ENCODE measurements at places on chromosomes 6 and 20. TPM values are rescaled to one million over a fixed set of nuclear protein-coding genes. Genes with fewer than 3 reads are reported as not detected.
A peak's percentile ranks its signal among the peaks of the same experiment; 100 is the strongest.

Gene LTB
- not detected for total RNA-seq

Gene ENTPD6
- total RNA-seq: 53.5 TPM

DNA sequence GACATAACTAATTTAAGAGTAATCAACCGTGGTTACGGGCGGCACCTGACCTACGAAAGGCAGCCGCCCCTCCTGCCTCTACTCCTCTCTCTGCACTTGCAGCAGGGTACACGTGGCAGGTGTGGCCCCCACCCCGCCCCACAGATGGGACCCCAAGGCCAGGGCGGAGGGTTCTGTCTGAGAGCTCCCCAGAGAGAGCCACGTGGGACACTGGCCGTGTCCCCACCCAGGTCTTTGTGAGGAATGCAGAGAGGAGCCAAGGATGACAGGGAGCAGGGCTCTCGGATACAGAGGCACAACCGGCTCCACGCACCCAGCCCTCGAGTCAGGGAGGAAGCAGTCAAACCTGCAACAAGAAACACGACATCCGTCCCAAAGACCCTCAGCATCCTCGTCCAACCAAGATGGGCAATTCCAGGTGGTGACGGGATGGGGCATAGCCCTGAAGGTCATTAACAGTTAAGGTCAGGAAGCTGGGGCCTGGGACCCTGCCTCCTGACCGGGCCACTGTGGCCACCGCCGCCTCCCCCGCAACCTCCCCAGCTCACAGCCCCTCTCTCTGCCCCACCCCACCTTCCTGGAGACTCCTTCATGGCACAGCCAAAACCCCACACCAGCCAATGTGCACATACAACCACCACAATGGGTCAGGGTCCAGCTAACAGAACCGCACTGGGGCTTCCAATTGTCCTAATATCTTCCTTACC is 47.1 kb downstream of the TAF4 start:
- DNase-seq: no peak

Gene NUDT3
- 13.2 TPM for total RNA-seq

Gene SLC22A16
- not detected for total RNA-seq

Gene TSHZ2
- total RNA-seq: not detected

DNA sequence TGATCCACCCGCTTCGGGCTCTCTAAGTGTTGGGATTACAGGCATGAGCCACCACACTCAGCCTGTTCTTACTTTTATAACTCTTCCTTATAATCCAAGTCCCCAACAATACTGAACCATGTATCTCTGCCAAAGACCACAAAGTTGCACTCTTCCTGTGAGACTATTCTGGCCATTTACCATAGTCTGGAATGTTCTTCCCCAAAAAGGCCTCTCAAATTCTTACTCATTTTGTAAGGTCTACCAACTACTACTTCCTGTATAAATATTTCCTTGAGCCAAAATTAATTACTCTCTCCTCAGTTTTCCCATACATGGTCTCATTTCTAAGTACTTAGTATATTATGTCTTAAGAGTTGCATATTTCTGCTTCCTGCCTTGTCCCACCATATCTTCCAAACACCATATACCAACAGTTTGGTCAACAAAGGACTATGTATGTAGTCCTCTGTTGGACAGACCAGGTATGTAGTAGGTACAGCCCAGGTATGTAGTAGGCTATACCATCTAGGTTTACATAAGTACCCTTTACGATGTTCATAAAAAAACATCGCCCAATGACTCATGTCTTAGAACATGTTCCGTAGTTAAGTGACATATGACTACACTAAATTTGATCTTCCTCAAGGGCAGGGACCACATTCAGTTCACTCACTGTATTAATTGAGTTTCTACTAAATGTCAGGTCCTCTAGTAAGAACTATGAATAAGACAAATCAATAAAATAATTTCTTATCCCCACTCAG is 22.0 kb downstream of the RANBP9 start:
- no peak for DNase-seq

GRCh38 chr6:156189195-156189594 is 588.0 kb upstream of the ARID1B start:
- DNase-seq: no peak

- DNase-seq: no peak
Observed at GRCh38 chr6:162100096-162100495, 627.5 kb downstream of the PRKN start.

- no peak for DNase-seq
Observed at GRCh38 chr6:15473741-15474161, 189.1 kb downstream of the DTNBP1 start.

DNA sequence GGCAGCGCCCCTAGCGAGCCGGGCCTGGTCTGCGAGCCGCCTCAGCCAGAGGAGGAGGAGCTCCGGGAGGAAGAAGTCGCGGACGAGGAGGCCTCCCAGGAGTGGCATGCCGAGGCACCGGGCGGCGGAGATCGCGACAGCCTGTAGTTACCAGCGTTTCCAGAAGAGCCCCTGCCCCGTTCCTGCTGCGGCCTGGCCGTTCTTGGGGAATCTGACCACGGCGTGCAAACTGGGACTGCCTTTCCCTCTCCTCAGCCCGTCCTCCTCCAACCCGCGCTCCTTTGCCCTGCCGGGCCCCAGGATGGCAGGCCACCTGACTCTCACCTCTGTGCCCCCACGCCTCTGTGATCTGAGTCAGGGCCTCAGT is 802 bp downstream of the HDGFL1 start:
- DNase-seq: no peak

Gene MLIP
- total RNA-seq: 2.8 TPM

Gene KIAA1586
- total RNA-seq: 25.0 TPM

Gene SPAG4
- 3.5 TPM for total RNA-seq

Gene GGTLC1
- not detected for total RNA-seq

Gene SYCP2L
- 3.5 TPM for total RNA-seq

DNA sequence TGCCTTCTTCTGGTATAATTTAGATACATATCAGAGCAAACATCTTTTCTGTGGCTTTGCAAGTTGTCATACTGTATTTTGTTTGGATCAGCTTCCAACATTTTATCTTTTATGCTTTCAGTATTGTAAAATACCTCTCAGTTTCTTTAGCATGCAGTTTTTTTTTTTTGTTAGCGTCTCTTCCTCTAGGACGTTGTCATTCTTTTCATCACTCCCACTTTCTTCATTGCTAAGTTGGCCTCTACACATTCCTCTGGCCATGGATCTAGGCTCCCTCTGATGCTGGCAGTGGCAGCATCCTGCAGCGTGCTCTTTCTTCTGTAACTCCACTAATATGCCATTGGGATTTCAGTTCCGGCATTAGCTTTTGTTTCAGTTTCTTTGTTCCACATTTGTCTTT is 21.7 kb downstream of the RPRD1B start:
- DNase-seq: no peak

- no peak for DNase-seq
Observed at GRCh38 chr6:140040396-140040795, 665.9 kb upstream of the CITED2 start.

Gene ADGRF5
- 0.30 TPM for total RNA-seq

Gene WFDC6
- not detected for total RNA-seq

- no peak for DNase-seq
Observed at GRCh38 chr6:35931120-35931561, 10.2 kb upstream of the SRPK1 start.

DNA sequence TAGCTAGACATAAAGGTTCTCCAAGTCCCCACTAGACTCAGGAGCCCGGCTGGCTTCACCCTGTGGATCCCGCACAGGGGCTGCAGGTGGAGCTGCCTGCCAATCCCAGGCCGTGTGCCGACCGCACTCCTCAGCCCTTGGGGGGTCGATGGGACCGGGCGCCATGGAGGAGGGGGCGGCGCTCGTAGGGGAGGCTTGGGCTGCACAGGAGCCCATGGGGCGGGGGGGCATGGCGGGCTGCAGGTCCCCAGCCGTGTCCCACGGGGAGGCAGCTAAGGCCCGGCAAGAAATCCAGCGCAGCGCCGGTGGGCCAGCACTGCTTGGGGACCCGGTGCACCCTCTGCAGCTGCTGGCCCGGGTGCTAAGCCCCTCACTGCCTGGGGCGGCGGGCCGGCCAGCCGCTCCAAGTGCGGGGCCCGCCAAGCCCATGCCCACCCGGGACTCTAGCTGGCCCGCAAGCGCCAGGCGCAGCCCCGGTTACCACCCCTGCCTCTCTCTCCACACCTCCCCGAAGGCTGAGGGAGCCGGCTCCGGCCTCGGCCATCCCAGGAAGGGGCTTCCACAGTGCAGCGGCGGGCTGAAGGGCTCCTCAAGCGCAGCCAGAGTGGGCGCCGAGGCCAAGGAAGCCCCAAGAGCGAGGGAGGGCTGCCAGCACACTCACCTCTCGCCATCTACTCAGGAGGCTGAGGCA is 26.5 kb upstream of the ID1 start:
- DNase-seq: no peak

DNA sequence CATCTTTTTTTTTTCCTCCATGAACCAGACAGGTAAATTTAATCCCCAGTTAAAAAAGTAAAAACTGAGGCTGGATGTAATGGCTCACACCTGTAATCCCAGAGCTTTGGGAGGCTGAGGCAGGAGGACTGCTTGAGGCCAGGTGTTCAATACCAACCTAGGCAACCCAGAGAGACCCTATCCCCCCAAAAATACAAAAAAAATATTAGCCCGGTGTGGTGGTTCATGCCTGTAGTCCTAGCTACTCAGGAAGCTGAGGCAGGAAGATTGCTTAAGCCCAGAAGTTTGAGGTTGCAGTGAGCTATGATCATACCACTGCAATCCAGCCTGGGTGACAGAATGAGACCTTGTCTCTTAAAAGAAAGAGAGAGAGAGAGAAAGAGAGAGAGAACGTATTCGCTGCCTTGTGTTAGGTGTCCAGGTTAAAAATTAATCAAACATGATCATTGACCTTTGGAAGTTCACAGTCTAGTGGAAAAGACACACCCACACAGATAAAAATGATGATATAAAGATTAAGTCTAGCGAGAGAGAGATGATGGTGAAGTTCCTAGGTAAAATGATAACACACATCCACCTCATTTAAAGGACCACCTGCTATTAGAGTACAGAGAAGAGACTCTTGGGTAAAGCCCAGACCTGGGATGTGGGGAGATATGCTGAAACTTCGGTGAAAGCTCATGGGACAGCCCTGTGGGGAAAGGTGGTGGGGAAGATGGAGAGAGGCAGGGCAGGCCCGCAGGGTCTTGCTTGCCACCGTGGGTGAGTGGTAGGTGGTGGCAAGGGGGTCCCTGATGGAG is 4.8 kb upstream of the NHSL1 start:
- no peak for DNase-seq

- no peak for DNase-seq
Observed at GRCh38 chr6:167761794-167762258, 64.9 kb upstream of the AFDN start.

Gene VGLL2
- total RNA-seq: 5.7 TPM

Gene SLC22A2
- total RNA-seq: 0.02 TPM

Gene LRRN4
- total RNA-seq: 2.3 TPM

DNA sequence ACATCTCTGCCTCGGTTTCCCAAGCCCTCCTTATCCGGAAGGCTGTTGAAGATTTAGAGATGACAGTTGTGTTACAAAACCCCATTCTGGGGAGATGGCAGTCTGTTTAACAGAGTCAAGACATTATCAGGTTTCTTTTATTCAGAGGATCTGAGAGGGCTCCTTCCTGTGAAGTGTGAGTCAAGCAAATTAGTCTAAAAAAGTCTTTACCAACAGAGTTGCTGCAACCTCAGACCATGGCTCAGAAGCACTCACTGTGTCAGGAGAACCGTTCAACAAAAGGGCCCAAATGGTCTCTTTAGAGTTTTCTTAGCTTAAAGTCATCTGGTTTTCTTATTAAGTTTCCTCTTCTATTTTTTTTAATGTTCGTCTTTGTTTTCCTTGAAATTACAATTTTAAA is 717.8 kb downstream of the EPM2A start:
- DNase-seq: no peak

DNA sequence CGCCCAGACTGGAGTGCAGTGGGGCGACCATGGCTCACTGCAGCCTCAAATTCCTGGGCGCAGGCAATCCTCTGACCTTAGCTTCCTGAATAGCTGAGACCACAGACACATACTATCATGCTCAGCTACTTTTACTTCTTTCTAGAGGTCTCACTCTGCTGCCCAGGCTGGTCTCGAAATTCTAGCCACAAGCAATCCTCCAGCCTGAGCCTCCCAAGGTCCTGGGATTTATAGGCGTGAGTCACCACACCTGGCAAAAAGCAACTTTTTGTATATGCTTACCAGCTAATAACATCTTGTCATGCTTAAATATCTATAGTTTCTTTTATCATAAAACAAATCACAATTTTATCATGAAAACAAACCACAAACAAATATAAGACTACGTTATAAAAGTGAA is 23.0 kb downstream of the RNASET2 start:
- no peak for DNase-seq

DNA sequence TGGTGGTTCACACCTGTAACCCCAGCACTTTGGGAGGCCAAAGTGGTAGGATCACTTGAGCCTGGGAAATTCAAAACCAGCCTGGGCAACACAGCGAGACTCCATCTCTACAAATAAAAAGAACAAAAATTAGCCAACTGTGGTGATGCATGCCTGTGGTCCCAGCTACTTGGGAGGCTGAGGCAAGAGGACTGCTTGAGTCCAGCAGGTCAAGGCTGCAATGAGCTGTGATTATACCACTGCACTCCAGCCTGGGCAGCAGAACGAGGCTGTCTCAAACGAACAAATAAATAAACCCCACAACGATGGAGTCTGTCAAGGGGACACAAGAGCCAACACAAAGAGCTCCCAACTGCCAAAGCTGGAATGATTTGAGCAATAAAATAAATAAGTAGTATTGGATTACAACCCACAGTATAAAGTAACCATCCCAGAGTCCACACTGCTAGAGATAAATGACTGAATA is 13.5 kb downstream of the ZMYND8 start:
- DNase-seq: no peak

DNA sequence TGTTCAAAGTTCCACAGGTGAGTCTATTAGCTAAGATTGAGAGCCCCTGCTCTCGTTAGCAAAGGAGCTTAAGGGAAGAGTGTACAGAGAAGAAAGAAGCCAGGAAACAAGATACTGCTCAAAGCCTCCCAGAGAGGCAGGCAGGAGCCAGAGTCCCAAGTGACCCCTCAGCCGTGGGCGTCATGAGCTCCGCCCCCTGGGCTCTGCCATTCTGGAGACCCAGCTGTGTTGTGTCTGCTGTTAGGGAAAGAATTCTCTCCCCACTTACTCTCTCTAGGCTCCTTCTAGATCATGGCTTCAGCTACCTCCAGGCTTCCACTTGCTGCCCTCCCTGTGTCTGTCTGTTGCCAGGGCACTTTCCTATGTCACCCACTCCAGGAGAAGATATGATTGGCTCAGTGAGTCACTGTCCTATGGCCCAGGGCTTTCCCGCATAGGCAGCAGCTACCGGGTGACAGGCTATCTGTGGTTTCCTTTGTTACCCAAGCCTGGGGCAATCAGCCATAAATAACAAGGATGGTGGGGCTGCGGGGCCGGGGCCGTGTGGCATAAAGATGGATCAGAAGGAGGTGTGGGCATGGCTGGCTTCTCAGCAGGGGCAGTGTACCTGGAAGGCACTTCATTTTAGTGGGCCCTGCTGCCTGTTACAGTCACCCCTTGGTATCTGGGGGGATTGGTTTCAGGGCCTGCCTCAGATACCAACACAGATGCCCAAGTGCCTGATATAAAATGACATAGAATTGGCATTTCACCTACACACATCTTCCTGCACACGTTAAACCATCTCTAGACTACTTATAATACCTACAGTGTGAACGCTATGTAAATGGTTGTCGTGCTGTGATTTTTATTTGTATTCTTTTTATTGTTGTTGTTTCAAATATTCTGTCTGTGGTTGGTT is 118.9 kb downstream of the ARMC2 start:
- DNase-seq: peak; percentile 76

Measured in SJCRH30 (cell line).